Cortex of kidney (tissue), 1 donor: ENCODE measurements at places on chromosomes 5 and 9.

DNA sequence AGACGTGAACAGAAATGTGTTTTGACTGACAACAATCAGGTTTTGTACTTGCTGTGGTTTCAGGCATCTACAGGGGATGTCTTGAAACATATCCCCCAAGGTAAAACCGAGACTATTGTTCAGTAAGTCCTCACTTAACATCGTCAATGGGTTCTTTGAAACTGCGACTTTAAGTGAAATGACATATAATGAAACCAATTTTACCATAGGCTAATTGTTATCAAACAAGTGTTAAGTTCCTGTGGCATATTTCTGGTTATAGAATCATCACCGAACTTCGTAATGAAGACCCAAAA lies 16.4 kb upstream of the OMD start:
- DNase-seq = no peak

DNA sequence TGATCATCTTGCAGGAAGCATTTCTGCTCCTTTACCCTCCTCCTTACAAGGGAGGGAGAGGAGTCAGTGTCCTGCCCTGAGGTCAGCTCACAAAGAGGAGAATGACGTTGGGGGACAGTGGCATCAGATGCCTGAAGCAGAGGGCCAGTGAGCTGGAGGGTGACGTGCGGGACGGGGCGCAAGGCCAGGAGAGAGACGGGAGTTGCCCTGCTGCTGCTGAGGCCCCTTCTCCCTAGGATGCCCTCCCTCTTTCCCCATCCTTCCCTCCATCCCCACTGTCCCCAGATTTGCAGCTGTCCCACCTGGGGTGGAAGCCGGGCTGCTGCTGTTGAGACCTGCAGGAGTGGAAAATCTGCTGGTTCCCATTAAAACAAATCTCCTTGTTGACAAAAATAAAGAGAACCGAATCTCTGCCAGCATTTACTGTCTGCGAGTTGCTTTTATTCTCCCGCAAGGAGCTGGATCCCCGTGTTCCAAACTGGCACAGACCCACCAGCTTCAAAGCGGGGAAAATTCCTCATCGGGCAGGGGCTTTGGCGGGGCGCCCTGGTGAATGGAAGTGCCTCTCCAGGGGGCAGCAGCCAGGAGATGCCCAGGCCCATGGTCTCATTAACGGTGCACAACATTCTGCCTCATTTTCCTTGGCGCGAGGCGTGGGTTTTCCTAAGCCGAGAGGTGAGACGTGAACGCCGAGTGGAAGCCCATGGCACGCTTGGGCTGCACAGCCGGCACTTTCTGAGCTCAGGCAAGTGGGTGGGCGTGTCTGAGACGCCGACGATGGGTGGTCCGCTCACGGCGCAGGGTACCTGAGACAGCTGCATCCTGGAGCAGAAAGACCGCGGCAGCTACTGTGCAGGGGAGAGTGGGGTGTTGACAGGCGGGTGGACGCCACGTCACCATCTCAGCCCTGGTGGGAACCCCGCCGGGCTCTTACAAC lies 13.9 kb upstream of the COL5A1 start:
- DNase-seq = no peak

- no peak for DNase-seq
These were observed 19.1 kb downstream of the TNFSF8 start for GRCh38 chr9:114911167-114911821.

- DNase-seq = no peak
These were observed 82.8 kb downstream of the DAP start for GRCh38 chr5:10678244-10678643.

DNA sequence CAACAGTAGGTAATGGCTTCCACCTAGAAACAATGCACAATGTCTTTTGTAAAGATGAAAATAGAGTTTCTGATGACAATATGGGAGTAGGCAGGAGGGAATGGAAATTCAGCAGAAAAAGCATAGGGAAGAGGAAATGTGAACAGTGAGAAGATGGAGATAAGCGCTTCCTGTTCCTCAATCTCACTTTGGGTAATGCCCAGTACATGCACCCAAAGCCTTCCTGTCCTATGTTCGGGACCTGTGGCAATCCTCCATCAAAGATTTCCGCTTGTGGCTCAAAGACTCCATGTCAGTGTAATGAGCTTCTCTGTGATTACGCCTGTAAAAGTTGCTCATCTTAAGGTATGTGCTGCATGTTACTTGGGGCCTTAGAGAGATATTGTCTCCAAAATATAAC lies 2.7 kb downstream of the UGT3A1 start:
- DNase-seq = no peak

- DNase-seq = no peak
These were observed 83.0 kb downstream of the NTNG2 start for GRCh38 chr9:132244582-132245455.

DNA sequence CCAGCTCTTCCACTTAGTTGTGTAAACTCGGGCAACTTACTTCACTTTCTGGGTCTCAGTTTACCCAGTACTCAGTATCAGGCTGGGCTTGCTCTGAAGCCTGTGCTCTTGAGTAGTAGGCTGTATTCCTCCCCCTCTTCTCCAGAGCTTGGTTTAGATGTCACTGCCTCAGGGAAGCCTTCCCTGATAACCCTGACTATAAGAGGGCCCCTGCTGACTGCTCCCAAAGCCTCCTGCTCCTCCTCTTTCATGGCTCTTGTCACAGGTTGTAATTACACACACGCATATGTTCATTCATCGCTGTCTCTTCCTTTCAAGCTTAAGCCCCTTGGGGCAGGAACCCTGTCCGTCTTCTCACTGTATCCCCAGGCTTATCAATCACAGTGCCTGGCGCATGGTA lies 140.2 kb downstream of the RGS3 start:
- no peak for DNase-seq

- DNase-seq = no peak
These were observed 795.0 kb downstream of the DTWD2 start for GRCh38 chr5:118193194-118193905.

DNA sequence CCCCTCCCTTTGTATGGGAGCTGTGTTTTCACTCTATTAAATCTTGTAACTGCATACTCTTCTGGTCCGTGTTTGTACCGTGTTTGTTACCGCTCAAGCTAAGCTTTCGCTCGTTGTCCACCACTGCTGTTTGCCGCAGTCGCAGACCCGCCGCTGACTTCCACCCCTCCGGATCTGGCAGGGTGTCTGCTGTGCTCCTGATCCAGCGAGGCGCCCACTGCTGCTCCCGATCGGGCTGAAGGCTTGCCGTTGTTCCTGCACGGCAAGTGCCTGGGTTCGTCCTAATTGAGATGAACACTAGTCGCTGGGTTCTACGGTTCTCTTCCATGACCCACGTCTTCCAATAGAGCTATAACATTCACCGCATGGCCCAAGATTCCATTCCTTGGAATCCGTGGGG lies 6.6 kb upstream of the GNE start:
- no peak for DNase-seq

GRCh38 chr5:55997742-55998351 lies 3.1 kb upstream of the IL6ST start:
- DNase-seq = no peak

DNA sequence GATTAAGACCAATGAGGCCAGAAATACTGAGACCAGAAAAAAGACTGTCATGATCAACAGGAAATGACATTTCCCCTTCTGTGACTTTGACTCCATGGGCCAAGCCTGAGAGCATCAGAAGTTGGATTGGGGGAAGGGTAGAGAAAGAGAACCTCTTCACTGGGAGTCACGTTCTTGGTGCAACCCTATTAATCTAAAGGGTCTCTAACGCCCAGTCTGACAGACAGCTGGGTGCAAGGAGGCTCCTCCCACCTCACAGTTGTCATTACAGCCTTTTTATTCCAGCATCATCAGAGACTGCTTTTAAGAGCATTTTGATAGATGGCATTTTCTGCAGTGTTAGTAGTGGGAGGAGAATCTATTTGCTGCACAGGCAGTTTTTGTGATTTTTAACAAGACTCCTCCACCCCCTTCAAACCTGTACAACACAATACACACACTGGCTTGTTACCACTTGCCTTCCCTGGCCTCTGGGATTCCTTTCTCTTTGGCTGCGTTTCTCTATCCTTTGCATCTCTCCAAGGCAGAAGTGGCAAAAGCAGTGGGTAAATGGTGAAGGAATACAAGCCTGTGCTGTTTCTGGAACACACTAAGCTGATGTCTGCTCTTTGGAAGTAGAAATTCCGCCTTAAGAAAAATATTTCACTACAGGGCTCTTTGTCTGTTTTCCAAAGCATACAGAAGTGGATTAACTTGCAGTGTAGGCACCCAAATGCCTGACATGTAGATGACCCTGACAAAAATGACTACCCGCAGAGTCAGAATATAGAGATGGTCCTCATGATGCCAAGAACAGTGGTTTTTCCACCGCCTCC lies 310.4 kb upstream of the ZNF608 start:
- no peak for DNase-seq

DNA sequence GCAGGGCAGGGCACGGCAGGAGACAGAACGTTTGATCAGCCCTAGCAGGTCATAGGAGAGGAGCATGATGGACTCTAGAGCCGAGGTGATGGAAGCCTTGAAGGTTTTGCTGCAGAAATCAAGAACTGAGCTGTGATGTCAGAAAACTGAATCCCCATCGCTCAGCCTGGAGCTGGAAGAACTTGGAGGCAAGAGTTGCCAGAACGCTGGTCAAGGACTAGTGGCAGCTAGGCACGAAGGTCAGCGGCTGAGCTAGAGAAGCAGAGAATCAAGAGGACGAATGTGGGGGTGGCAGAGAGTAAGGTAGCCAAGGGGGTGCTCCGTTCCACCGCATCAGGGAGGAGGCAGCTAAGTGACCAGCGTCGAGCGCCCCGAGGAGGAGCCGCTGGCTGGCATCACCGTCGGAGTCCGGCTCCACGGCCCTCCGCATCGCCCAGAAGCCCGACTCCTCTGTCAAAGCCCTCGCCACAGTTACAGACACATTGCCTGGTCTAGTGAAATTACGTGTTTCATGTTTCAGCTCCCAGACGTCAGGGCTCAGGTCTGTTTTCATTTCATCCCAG lies 1.2 kb upstream of the GALNT10 start:
- DNase-seq = no peak

GRCh38 chr9:98306384-98307145 lies 51.1 kb upstream of the TBC1D2 start:
- DNase-seq = no peak

DNA sequence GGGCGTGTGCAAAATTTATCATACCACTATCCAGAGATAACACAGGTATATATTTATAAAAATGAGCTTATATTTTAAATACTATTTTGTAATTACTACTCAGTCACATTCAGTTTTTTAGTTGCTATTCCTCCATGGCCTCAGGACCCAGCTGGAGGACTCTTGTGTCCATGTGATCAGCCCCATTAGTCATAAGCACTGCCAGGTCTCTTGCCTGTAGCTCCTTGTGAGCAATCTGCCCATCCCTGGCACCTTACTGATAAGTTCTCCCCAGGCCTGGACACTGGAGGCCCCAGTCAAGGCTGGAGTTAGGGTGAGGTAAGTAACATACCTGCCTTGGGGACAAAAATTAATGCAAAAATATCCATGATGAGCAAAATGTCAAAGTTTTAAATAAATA lies 29.5 kb upstream of the ADRB2 start:
- no peak for DNase-seq

DNA sequence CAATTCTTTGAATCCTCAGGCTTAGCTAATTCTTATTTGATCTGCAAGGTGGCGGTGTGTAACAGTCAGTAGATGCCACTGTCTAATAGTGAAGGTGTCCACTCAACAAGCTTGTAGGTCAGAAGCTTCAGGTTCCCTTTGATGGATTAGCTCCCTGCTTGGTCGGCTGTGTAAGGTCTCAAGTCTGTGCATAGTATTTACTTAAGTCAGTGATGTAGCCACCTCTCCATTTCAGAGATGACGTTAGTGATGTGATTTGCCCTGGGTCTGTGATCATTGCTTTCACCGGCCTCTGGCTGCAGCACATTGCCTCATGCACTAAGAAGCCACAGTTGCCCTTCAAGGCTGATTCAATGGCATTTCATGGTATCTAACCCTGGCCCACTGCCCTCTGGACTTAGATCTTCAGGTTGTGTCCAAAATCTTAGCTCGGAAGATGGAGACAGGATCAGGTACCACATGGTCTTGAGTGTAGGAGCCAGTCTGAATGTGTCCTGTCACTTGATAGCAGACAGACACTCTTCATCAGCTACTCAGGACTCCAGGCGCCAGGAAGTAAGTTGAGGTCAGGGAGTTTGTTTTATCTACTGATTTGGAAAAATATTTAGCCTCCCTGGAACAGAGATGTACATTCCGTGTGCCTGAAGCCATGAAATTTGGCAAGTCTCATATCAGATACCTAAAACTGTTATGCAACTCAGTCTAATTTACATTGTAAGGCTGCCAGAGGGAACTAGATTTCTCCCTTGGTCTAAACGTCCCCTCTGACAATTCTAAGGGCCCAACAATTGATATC lies 42.9 kb downstream of the SUB1 start:
- DNase-seq = no peak

DNA sequence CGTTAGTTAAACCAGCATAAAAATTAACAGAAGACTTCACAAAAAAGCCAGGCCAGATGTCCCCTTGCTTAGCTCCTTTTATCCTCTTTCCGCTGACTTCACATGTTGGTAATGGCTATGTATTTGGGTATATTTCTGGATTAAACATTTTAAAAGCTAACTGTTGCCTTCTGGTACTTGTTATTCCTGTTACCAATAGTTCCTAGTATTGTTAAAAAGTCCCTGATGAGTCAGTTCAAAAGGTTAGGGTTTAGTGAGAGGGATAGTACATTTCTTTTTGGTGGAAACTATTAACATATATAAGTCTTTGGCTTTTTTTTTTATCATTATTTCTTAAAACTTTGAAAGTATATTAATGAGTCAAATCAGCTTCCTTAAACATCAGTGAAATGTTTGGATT lies 103.2 kb upstream of the ELL2 start:
- DNase-seq = no peak

DNA sequence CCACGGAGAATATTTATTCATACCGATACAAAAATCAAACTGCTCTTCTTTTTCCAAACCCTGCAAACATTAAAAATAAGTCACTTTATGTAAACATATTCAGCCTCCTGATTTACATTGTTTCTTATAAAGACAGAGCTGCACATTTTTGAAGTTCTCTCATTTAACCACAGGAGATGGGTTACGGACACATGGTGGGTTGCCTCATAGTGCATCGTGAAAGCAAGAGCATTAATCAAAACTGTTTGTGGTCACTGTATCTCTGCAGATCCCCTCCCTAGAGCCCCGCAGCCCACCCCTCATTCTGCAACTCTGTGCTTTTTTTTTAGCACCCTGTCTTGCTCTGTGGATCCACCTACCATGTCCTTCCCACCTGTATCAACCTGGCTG lies 43.3 kb upstream of the EQTN start:
- DNase-seq = no peak

DNA sequence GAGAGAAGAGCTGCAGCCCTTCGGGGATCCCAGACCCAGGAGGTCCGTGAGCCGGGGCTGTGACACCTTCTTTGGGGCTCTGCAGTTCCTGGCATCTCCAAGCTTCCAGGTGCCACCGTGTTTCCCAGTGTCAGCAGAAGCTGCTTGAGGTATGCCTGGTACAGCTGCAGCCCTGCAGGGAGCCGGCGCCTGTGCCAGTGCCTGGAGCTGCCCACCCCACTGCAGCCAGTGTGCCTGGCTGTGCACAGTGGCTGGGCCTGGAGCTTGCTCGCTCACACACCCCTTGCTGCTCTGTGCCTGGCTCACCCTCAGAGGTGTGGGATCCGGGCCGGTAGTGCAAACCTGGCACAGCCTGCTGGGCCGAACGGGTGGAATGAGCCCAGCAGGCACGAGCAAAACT lies 65.5 kb downstream of the NACC2 start:
- no peak for DNase-seq
